ENCODE measurements at places on chromosomes 12 and 14. TPM values are rescaled to one million over a fixed set of nuclear protein-coding genes. Genes with fewer than 3 reads are reported as not detected.

- H3K4me3 ChIP-seq: peak overlapping the region; percentile 86
- peak; percentile 85 for DNase-seq
- H3K27me3 ChIP-seq: peaks cover 20% of the 10 kb centered on the region
Observed at GRCh38 chr14:32939254-32940065, 781 bp downstream of the NPAS3 start.

DNA sequence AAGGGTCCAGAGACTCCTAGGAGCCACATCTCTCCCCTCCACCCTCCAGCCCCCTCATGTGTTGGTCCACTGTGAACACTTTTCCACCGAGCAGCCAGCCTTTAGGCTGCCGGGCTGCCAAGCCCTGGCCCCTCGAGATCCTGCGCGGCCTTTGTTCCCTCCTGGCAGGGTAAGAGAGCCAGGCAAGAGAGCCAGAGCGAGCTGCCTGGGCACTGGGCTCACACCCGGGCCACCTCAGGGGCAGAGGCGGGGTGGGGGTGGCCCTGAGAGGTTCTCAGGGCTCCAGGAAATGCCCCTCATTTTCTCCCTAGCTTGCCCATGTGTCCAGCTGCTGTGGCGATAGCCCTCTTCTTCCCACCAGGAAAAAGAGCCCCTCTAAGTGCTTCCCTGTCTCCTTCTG, 44.8 kb downstream of the LTBP2 start:
- no peak overlapping the region for H3K27ac ChIP-seq
- DNase-seq: no peak
- no peaks in the 10 kb centered on the region for H3K36me3 ChIP-seq
- H3K4me3 ChIP-seq: no peak overlapping the region
- no peaks in the 10 kb centered on the region for H3K27me3 ChIP-seq
- H3K4me1 ChIP-seq: peaks cover 19% of the 10 kb centered on the region

DNA sequence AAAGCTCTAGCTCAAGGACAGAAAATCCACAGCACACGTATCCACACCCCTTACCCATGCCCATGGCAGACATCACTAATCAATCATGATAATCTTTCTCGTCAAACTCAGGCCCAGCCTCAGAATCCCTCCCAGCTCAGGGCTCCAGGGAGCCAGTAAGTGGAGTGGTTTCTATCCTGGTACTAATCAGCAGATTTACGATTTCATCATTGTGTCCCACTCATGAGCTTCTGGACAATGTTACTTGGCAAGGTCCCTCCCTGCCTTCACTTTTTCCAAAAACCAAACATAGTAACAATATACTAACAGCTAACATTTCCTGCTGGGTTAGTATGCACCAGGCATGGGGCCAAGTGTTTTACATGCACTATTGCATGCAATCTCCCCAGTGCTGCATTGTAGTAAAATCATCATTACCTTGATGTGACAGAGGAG, 45.8 kb upstream of the NCOR2 start:
- peaks cover 13% of the 10 kb centered on the region for H3K4me1 ChIP-seq
- DNase-seq: no peak
- H3K27me3 ChIP-seq: no peaks in the 10 kb centered on the region
- H3K36me3 ChIP-seq: no peaks in the 10 kb centered on the region

DNA sequence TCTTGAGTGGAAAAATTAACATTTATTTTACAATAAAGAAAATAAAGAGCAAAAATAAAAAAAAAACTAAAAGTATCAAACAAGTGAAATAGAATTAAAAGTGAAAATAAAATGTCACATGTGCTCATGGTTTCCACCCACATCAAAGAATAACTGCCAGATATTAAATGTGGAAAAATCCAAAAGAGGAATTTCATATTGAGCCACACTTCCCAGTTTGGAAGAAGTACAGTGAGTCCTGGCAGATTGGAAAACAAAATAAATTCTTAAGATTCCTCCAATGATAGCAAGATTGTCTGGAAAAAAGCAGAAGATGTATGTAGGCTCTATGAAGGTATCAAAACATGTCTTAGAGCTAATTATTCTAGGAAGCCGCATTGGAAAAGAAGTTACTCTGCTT, 1019.5 kb downstream of the SLC6A15 start:
- H3K4me1 ChIP-seq: no peaks in the 10 kb centered on the region
- DNase-seq: no peak
- no peak overlapping the region for H3K4me3 ChIP-seq
- H3K36me3 ChIP-seq: no peaks in the 10 kb centered on the region
- no peaks in the 10 kb centered on the region for H3K27me3 ChIP-seq
- H3K27ac ChIP-seq: no peak overlapping the region

SNRNP35 gene
- polyA plus RNA-seq: 39.7 TPM

- no peaks in the 10 kb centered on the region for H3K27me3 ChIP-seq
- no peak for DNase-seq
- H3K27ac ChIP-seq: no peak overlapping the region
- H3K36me3 ChIP-seq: no peaks in the 10 kb centered on the region
Observed at GRCh38 chr12:89529738-89530137, 3.9 kb upstream of the POC1B start.
